ENCODE measurements at places on chromosomes 11 and 22.
A peak's percentile ranks its signal among the peaks of the same experiment; 100 is the strongest.

DNA sequence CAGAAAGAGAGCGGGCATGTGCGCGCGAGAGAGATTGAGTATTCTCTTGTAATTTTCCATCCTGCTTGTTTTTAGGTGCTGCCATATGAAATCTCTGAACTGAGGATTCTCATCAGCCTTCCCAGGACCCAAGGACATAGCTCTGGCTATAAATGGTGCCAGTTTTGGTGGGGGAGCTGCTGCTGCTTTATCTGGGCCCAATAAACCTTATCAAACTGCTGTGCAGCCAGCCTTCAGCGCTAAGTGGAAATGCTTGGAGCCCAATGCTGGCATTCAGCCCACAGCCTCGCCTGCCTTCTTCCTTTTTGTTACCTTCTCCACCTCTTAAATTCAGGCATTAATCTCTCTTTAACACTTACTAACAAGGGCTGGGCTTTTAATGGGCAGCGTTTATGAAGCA, 2.4 kb upstream of the ZBTB16 start:
- no peak for DNase-seq

DNA sequence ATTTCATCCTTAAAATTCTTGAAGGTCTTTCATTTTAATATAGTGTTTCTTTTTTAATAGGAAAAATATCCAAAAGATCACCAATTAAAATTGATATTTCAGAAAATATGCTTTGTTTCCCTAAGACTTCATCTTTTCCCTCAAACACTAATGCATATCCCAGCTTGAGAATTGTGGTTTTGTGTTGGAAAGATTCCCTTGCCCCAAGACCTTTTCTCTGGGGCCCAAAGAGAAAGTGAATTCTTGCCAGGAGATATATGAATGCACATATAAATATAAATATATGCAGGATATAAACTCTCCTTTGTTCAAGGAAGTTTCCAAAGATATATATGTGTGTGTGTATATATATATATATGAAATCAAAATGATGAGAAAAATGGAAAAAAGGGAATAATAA, 241.2 kb downstream of the FAM76B start:
- DNase-seq: no peak

DNA sequence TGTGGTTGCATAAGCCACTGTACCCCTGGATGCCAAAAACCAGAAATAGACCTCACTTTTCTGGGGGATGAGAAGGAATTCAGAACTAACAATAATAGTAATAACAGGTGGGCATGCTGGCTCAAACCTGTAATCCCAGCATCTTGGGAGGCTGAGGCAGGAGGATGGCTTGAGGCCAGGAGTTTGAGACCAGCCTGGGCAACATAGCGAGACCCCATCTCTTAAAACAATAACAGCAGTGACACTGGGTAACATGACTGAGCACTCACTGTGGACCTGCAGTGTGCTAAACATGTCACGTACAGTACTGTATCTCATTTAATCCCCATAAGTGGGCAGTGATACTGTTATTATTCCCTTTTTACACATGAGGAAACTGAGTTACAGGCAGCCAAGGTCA, 10.0 kb downstream of the FLRT1 start:
- DNase-seq: no peak

- no peak for DNase-seq
Measured at GRCh38 chr11:121721961-121722360, 269.2 kb upstream of the SORL1-AS1 start.

DNA sequence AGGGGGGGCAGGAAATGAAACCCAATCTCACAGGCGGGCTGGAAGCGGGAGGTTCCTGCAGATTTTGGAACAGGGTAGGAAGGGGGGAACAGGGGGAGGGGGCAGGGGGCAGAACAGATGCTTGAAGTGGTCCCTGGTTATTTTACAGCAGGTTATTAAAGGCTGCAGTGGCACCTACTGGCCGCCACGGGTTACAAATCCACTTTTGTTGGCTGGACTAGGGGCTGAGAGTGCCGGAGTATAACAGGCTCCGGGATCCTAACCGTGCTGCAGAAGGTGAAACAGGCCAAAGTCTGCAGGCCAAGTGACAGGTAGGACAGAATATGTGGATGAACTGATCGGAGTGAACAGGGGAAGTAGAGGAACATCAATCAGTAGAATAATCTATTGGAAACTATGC, 2.5 kb downstream of the ROBO3 start:
- DNase-seq: peak; percentile 28

- DNase-seq: no peak
Measured at GRCh38 chr22:46234969-46235368, 15.1 kb downstream of the CDPF1 start.

GRCh38 chr11:47415091-47415854, 6.9 kb downstream of the SLC39A13 start:
- no peak for DNase-seq

GRCh38 chr11:26021017-26021416, 310.9 kb upstream of the ANO3 start:
- DNase-seq: no peak

DNA sequence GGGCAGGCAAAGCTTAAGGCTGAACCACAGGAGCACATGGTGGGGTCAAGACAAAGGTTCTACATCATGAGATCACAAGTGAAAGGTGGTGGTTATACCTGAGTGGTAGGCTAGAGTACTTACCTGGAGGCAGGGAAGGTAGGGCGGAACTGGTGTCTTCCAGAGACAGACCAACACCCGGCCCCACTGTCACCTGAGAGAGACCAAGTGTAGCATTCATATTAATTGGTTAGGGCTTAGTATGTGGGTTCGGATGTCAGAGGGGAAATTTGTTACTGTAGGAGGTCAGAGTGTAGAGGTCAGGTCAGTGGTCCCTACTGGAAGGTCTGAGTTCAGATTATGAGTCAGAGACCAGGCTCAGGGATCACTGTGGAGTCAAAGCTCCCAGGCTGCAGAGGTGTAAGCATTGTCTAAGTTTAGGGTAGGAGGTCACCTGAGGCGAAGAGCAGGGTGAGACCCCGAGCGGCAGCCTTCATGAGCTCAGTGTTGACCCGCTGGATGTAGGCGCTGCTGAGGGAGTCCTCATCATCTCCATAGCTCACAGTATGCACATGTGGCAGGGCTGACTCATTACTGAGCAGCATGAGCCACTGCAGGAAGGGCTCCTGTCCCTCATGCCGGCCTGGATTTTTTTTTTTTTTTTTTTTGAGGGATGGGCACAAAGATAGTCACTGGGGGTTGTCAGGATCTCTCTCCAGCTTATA, 3.2 kb downstream of the TPP1 start:
- no peak for DNase-seq

GRCh38 chr22:50192436-50193204, 6.9 kb downstream of the TRABD start:
- DNase-seq: peak; percentile 30

- no peak for DNase-seq
Measured at GRCh38 chr11:75717608-75718418, at the start of gene MOGAT2. Gene MOGAT2 (plus strand): TSS chr11:75717838. CDS start chr11:75717889, 51 bp downstream.

GRCh38 chr11:79437981-79438630, 2.7 kb downstream of the TENM4 start:
- DNase-seq: no peak

GRCh38 chr11:69452206-69452987, 29.1 kb upstream of the LINC01488 start:
- DNase-seq: peak; percentile 9

GRCh38 chr11:111541254-111542061, 938 bp downstream of the LAYN start:
- peak; percentile 26 for DNase-seq

DNA sequence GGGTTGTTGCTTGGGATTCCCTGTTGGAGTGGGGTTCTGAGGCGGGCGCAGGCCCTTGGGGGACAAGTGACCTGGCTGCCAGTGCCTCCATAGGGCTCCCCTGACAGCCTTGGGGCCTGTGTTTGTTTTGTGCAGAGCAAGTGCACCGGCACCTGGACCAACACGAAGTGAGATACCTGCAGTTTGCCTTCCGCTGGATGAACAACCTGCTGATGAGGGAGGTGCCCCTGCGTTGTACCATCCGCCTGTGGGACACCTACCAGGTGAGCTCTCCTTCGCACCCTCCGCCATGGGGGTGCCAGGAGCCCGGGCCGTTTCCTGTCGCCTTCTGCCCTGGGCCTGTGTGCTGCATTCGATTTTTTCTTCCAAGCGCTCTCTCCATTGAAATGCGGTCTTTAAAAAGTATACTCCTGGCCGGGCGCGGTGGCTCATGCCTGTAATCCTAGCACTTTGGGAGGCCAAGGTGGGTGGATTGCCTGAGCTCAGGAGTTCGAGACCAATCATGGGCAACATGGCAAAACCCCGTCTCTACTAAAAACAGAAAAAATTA, 274.6 kb downstream of the TBC1D22A start:
- DNase-seq: no peak

GRCh38 chr11:17434108-17434507, 42.5 kb downstream of the ABCC8 start:
- DNase-seq: no peak

- no peak for DNase-seq
Measured at GRCh38 chr11:100882957-100883356, 195.9 kb downstream of the ARHGAP42 start.

GRCh38 chr11:26149585-26149984, 182.3 kb upstream of the ANO3 start:
- DNase-seq: no peak

DNA sequence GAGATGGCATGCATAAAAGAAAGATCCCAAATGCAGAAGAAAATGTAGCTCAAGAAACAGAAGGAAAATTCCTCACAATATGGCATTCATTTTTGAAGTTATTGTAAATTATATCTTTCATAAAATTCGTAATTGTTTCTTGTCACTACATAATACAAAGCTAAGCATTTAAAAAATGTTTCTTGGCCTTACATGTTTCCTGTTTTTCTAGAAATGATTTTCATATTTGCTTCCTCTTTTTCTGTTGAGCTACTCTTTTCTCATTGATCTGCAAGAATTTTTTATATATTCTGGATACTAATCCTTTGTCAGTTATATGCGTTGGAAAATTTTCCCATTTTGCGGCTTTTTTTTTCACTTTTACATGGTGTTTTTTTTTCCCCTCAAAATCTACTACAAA, 48.0 kb downstream of the ENTHD1 start:
- DNase-seq: peak; percentile 36

- DNase-seq: no peak
Measured at GRCh38 chr22:37629928-37630327, 9.5 kb upstream of the SH3BP1 start.

GRCh38 chr11:96074551-96075310, 150.8 kb upstream of the MTMR2 start:
- DNase-seq: no peak

- DNase-seq: no peak
Measured at GRCh38 chr11:127369356-127369755, 368.8 kb upstream of the KIRREL3 start.

- DNase-seq: no peak
Measured at GRCh38 chr11:134667505-134667904, 255.5 kb upstream of the B3GAT1 start.

- no peak for DNase-seq
Measured at GRCh38 chr22:18063306-18063705, 14.5 kb upstream of the PEX26 start.

DNA sequence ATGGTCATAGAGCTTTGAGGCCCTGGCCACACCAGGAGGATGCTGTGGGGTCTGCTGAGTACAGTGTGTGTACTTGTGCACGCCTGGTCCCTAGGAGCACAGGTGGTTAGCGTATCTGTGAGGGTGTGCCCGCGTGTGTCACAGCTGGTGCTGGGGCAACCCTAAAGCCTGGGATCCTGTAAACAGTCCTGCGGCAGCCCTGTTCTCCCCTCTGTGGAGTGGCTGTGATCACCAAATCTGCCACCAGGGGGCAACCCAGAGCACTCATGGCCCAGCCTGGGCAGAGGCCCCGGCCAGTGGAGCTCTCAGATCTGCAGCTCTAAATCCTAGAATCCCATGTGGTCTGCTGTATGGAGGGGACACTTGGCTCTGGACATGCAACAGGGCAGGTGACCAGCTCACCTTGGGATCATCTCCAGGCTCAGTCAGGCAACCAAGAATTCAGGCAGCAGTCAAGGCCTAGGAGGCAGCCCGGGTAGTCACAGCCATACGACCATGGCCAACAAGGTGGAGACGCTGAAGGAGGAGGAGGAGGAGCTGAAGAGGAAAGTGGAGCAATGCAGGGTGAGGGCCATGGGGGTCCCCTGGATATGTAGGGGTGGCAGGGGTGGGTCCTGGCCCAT, 3.9 kb downstream of the SH3BP1 start:
- DNase-seq: peak; percentile 74

GRCh38 chr11:73163638-73164174, 21.6 kb upstream of the FCHSD2 start:
- DNase-seq: no peak

DNA sequence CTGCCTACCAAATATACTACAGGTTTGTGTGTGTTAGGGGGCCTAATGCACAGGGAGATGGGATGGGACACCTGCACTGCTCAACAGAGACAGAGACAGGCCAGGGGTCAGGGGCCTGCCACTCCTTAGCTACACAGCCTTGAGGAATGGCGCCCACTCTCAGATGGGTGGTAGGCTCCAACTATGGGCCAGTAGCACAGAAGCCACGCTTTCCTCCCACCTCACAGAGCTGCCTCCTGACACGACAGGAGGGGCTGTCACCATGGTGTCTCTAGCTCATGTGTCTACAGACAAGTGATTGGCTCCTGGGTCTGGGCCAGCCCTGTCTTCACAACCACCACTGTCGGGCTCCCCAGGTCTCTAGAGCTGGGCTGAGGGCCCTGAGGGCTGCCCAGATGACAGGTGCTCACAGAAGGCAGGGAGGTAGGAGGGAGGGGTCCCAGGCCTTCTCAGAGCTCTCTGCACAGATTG, 81.8 kb downstream of the DGCR2 start:
- no peak for DNase-seq

GRCh38 chr11:114321621-114322257, 25.5 kb downstream of the NNMT start:
- DNase-seq: no peak

- no peak for DNase-seq
Measured at GRCh38 chr11:102837646-102838045, 5.8 kb downstream of the MMP3 start.

GRCh38 chr22:46054091-46055073, 77.4 kb upstream of the WNT7B start:
- no peak for DNase-seq

GRCh38 chr11:6328321-6328720, 8.0 kb upstream of the CAVIN3 start:
- DNase-seq: no peak

GRCh38 chr22:24728790-24729637, 45.5 kb downstream of the PIWIL3 start:
- DNase-seq: peak; percentile 9

DNA sequence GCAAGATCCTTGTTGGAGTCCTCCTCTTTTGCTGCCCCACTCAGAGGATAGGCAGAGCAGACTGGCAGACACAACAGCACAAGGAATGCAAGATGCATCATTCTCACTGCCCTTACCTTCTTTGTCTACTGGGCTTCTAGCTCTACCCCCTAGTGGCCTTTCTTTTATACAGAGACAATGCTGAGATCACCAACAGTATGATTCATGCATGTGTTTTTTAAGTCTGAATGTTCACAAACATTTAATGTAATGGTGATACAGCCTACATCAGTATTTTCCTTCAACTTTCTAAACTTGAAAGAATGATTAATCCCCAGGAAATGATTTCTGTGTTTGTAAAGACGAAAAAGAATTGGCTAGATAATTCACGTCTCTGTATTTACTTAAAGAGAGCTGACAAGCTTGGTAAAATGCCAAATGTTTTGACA, at the start of gene MMP10:
Gene MMP10 (minus strand): TSS at position 138 of the 428 bp plus-strand sequence. CDS start 37 bp downstream, at position 101.
- peak; percentile 59 for DNase-seq
